Left kidney (tissue), 8 donors: ENCODE measurements at places on chromosomes 6 and 20. TPM values are rescaled to one million over a fixed set of nuclear protein-coding genes. Genes with fewer than 3 reads are reported as not detected.

Gene PBX2
- 190 TPM for polyA plus RNA-seq

Gene ARMH2
- not detected for polyA plus RNA-seq

Gene BNIP5
- polyA plus RNA-seq, result 0.17 TPM

Gene PTK7
- 213 TPM for polyA plus RNA-seq

GRCh38 chr6:50390416-50390815 is 322.9 kb upstream of the TFAP2D start:
- DNase-seq, result no peak
